Activated gamma-delta T cell treated with Interleukin-2 at 50 U/mL for 16 hours (primary cell): ENCODE measurements at places on chromosomes 11 and 22.

DNA sequence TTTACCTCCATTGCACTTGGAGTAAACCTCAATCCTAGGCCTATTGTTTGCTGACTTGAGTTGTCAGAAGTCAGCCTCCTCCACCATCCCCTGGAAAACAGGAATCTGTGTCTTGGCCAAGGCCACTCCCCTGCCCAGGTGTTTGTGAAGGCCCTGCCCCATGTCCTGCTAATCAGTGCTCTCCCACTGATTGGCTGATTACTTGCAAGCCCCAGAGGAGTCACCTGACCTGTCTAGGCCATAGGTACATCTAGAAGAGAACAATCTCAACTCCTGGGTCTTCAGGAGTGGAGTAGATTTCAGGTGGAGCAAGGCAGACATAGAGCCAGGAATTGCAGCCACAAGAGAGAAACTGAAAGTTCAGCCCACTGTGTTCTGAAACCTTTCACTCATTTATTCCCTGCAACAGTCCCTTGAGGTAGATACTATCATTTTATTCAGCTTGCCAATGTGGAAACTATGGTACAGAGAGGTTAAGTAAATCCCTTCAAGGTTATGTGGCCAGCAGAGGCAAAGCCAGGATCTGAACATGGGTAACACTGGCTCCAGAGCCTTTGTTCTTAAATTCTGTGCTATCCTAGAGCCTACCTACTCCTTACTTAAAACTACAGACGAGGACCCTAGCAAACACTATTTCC is 10.4 kb downstream of the OAF start:
- DNase-seq, result no peak

DNA sequence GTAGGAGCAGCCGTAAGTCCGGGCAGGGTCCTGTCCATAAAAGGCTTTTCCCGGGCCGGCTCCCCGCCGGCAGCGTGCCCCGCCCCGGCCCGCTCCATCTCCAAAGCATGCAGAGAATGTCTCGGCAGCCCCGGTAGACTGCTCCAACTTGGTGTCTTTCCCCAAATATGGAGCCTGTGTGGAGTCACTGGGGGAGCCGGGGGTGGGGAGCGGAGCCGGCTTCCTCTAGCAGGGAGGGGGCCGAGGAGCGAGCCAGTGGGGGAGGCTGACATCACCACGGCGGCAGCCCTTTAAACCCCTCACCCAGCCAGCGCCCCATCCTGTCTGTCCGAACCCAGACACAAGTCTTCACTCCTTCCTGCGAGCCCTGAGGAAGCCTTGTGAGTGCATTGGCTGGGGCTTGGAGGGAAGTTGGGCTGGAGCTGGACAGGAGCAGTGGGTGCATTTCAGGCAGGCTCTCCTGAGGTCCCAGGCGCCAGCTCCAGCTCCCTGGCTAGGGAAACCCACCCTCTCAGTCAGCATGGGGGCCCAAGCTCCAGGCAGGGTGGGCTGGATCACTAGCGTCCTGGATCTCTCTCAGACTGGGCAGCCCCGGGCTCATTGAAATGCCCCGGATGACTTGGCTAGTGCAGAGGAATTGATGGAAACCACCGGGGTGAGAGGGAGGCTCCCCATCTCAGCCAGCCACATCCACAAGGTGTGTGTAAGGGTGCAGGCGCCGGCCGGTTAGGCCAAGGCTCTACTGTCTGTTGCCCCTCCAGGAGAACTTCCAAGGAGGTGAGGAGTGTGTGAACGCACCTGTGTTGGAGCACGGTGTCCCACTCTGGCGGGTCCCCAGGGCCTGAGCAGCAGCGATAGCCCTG is at the start of gene TAGLN:
TAGLN (plus strand) TSS at position 318 of the 863 bp plus-strand sequence. CDS start 3,644 bp downstream, outside the sequence.
- DNase-seq, result no peak

DNA sequence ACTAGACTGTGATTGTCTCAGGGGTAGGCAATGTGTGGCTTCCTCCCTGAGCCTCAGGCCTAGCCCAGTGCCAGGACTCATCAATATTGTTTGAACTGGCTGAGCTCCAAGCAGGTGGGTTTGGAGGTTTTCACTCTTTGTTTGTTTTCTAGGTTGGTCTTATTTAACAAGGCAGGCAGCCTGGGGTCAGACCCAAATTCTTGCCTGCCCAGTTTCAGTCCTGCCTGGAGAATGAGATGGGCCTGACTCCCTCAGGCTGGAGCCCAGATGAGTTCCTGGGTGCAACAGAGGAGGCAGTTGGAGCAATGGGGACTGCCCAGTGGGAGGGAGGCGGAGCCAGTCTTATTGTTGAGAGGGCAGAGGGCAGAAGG is 28.3 kb upstream of the TP53I11 start:
- no peak for DNase-seq

DNA sequence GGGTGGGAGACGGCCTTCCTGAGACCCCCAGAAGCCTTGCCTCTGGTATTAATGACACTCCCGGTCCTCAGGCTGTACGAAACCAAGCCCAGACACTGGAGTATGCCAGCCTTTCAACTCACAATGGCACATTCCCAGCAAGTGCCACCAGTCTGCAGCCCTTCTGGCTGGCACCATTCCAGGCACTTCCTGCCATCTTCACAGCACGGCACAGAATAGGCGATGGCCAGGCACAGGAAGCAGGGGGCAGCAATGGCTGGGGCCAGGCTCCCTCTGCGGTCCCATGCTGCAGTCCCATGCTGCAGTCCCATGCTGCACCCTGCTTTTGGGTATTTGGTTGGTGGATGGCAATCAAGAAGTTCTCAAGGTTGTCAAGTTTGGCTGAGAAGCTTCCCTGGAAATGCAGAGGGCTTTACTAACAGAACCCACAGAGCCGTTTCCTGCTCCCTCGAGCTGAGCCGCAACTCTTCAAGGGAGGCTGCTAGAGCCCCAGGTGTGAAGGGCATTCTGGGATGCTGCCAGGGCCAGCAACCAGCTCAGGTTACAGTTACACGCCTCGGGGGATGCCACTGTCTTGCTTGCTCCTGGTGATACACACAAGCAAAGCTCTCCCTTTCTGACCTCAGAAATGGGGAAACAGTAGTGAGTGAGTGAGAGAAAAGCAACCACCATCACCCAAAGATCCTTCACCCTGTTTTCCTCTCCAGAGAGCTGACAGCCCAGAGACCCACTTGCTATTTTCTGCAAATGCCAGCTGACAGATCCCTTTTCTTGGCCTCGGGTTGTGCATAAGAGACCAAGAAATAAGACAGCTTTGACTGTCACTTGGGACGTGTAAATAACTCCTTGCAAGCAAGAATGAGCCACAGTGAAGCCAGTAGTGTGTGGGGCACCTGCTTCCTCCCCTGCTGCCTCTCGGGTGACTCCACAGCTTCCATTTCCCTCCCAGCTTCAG is 23.9 kb downstream of the LRFN4 start:
- DNase-seq, result no peak

DNA sequence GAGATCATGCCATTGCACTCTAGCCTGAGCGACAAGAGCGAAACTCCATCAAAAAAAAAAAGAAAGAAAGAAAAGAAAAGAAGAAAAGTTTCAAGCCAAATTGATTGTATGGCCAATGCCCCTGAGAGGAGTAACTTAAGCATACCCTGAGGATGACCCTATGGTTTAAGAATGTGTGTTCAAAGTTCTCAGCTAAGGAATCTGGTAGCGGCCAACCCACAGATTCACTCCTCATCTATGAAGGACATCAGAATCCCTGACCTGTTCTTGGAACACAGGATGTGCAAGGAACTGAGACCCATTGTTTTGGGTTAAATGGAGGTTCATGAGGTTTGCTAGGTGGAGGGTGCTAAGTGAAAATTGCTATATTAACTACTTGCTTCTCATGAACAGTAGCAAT is 18.1 kb downstream of the IZUMO1R start:
- DNase-seq, result no peak

DNA sequence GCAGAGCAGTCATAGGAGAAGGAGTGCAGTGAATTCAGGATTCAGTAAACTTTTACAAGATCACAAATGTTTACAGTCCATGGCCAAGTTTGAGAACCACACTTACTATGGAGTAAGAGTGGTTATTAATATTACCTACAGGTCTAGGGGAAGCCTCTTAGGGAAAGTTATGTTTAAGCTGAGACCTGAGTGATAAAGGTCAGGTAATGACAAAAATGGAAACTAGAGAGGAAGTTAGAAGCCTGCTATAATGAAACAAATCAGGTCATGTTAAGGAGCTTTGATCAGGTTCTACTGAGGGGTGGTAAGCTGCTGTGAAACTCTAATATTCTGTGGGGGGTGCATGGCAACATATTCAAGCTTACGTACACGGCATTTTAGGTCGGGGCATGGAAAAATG is 32.5 kb upstream of the SLC22A9 start:
- DNase-seq, result no peak

GRCh38 chr11:76796511-76797198 is 13.5 kb downstream of the TSKU start:
- DNase-seq, result no peak

GRCh38 chr11:12927221-12927620 is 81.9 kb upstream of the RASSF10 start:
- DNase-seq, result no peak

- no peak for DNase-seq
Observed at GRCh38 chr11:96474263-96474662, 84.5 kb downstream of the JRKL start.

DNA sequence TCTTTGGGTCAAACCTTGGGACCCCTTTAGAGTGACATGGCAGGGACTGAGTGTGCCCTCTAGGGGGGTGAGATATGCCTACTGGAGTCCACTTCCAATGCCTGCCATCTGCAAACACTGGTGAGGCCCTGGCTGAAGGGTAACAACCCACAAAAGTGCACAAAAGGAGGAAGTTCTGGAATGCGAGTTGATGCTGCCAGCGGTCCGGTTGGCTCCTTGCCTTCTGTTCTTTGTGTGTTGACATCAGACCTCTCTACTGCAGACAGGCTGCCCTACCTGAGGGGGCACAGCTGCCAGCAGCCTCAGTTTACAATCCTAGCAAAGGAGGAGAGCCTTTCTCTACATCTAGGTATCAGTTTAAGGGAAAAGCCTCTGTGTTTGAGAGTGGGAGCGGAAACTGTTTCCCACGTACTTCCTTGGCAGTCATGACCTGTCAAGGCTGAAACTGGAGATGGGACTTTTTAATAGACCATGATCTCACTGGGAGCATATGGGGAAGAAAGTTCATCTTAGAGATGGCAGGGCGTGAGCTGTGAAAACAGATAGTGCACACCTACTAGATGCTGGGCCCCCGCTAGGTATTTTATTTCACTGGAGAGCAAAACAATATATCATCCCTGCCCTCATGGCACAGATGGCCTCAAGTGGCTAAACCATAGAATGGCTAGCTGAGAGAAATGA is 27.2 kb downstream of the BMAL1 start:
- no peak for DNase-seq

DNA sequence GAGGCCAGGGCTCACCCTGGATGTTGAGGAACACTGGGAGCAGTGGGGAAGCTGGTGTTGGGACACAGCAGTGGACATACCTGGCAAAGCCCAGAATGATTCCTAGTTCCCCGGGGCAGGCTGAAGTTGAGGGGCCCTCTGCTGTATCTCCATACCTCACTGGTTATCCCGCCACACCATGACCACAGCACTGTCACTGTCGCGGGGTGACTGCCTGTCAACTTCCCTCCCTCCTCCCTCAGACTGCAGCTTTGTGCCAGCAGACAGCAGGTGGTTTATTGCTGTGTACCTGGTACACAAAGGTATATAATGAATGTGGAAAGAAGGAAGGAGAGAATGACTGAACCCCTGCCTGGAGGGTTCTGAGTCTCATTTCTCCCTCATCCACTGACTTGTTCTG is 318.7 kb downstream of the TMEM135 start:
- no peak for DNase-seq

DNA sequence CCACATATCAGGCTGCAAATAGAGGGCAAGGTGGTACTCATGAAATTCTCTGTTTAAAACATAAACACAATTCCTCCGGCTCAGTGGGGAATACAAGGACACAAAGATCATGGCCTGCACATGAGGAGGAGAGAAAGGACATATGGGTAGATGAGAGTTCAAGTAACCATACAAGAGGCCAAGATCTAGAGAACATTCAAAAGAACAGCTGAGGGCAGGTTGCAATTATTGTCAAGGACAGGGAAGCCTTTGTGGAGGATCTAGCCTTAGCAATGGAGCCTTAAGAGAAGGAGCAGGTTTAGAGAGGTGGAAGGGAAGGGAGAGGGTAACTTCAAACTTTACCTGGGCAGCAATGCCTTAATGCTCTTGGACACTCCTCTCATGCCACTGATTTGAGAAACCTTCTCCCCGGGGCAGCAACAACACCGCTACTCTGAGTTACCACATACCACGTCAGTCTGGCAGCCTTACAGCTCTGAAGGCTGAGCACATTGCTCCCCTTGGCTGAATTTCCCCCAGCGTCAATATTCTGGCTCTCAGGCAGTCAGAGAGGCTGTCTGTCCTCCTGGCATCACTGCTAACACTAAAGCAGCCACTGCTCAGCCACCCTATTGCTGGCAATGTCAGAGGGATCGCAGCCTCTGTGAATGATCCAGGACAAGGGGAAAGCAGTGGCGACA is 55.5 kb downstream of the CLPB start:
- DNase-seq, result no peak

DNA sequence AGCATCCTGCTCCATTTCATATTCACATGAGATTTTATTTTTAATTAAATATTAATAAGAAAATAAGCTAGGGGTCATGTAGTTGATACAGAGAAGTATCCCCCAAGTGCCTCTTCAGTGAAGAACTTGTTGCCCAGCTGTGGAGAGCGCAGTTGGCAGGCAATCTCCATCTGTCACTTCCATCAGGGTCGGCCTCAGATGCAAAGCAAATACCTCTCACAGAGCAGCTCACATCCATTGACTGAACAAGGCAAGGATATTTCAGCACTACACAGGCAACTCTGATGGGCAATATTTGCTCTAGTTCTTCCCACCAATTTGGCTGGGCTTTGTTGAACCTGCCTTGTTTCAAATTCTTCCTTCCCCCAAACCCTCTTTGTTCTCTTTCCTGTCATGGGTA is 129.4 kb downstream of the NOX4 start:
- no peak for DNase-seq

DNA sequence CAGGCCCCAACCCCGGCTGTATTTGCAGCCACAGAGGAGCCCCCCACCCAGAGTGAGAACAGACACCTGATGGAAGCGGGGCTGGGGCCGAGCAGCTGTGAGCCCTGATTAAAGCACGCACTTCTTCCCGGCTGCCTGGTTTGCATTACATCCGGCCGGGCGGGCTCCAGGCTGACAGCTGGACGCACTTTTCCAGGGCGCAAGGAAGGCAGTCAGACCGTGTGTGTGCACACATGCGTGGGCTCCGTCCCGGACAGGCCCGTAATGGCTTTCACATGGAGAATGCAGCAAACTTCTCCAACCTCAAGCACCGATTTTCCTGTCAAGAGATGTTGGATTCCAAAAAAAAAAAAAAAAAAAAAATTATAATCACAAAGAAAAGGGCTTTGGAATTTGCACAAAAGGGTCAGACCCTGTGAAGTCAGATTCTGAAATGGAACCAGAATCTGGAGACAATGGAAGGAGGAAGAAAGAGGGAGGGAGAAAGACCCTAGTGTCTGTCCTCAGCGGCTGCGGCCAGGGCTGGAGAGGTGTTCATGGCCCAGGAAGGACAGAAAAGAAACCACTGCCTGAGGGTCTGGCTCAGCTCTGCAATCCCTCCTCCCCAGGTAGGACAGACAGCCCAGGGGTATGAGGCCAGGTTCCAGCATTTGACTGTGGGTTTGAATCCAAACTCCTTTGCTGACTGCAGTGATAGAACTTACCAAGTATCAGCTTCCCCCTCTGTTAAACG is 365.5 kb downstream of the MN1 start:
- no peak for DNase-seq
